ENCODE measurements at places on chromosomes 4 and X. TPM values are rescaled to one million over a fixed set of nuclear protein-coding genes. Genes with fewer than 3 reads are reported as not detected.

Gene ATOH1
- polyA plus RNA-seq: not detected

Gene SPINK2
- 0.26 TPM for polyA plus RNA-seq

Gene ARHGEF6
- 12.4 TPM for polyA plus RNA-seq

- DNase-seq: no peak
Measured at GRCh38 chr4:143282211-143282707, 54.4 kb upstream of the GAB1 start.

DNA sequence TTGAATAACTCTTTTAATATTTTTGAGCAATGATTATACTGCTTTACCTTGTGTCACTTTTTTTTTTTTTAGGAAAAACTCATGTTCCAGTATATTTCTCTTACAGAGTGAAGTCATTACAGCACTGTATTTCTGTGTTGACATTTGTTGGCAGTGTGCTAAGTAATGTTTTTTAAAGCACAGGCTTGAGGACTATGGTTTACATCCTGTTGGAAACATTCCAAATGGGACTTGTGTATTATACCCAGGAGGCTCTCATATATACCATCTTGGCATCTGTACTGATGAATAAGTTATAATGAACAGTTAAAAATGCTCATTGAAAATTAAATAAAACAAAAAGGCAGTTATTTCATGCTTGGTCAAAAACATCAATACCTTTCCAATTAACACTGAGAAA, 33.8 kb downstream of the CEP44 start:
- DNase-seq: no peak

DNA sequence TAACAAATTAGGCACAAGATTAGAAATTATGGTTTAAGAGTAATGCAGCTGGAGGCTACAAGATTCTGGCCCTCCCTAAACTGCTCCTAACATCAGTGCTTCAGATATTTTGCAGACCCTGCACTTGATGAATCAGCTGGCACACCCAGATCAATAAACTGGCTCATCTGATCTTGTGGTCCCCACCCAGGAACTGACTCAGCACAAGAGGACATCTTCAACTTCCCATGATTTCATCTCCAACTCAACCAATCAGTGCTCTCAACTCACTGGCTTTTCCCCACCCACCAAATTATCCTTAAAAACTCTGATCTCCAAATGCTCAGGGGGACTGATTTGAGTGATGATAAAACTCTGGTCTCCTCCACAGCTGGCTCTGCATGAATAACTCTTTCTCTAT, 21.7 kb upstream of the TMEM33 start:
- no peak for DNase-seq

GRCh38 chr4:126466848-126467247, 1152.1 kb downstream of the FAT4 start:
- no peak for DNase-seq

- DNase-seq: no peak
Measured at GRCh38 chr4:41832961-41833360, 84.4 kb upstream of the PHOX2B start.

GRCh38 chr4:121454251-121454979, 73.6 kb upstream of the QRFPR start:
- DNase-seq: no peak

GRCh38 chr4:137393044-137393443, 139.2 kb downstream of the PCDH18 start:
- DNase-seq: peak; percentile 47

DNA sequence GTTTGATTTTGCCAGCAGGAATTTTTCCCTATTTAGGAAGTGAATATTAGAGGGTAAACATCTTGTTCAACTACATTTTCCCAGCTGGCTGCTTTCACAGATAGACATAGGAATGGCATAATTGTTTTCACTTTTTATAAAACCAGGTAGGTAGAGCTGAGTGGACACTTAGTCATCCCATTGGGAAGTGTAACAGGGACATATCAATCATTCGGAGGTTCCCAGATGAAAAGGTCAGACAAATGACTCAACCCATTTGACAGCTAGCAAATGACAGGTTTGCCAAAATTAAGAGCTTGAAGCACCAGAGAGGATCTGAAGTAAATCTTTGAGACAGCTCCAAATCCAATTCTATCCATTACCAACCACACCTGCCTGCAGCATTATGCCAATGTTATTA, 205.3 kb downstream of the SLC39A8 start:
- DNase-seq: no peak

Measured in renal cortex interstitium (tissue), 15 donors.